ENCODE measurements at places on chromosomes 4 and X.

DNA sequence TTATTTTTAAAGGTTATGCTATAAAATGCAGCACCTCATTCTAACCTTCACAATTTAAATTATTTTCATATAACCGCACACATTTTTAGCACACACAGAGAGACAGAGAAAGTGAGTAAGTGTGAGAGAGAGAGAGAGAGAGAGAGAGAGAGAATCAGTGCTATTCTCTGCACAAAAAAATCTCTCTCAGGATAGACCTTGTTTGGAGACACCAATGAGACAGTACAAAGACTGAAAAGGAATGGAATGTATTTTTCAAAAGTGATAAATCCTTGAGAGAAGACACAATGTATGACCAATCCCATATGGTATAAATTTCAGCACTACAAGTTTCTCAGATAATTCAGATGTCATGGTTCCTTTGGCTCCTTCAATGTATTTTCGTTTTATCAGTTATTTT is 132.1 kb upstream of the PCDH18 start:
- H3K27ac ChIP-seq: no peak overlapping the region
- no peak for DNase-seq
- no peaks in the 10 kb centered on the region for H3K27me3 ChIP-seq
- no peak overlapping the region for H3K4me3 ChIP-seq
- H3K36me3 ChIP-seq: no peaks in the 10 kb centered on the region

DNA sequence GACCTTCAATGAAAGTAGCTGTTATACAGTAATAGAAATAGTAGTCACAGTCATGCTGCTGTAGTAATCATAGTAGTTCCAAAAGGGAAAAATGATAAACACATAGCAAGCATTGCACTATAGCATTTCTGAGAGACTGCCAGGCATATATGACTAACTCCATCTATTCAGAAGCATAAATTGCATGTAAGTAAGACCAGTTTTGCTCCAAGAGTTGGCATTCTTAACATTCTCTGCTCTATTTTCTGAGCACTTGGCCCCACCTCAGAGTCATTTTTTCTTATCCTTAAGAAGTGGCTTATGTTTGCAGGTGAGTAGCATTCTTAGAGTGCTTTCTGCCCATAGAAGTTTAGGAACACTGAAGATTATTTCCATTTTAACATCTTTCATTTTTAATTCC is 490.3 kb upstream of the TECRL start:
- H3K27ac ChIP-seq: no peak overlapping the region
- no peak overlapping the region for H3K4me3 ChIP-seq
- H3K27me3 ChIP-seq: no peaks in the 10 kb centered on the region

GRCh38 chrX:19347916-19348315 is 4.2 kb downstream of the PDHA1 start:
- no peaks in the 10 kb centered on the region for H3K36me3 ChIP-seq

DNA sequence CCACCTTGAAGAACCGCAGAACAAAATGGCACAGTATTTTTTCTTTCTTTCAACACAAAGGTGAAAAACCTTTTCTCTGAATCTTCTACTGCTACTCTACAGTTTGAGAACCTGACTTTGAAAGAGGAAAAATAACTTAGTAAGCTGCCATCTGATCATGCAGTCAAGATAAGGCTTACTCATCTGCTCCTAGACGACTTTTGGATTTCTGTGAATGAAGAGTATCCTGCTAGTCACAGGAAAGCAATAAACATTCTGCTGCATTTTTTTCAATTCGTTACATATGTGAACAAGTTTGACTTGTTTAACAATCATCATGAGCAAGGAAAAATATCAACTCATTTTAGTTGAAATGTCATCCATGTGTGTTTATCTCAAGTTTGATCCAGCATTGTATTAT is 25.2 kb downstream of the TIGD2 start:
- H3K27me3 ChIP-seq: no peaks in the 10 kb centered on the region
- H3K27ac ChIP-seq: no peak overlapping the region
- H3K36me3 ChIP-seq: no peaks in the 10 kb centered on the region
- no peak overlapping the region for H3K4me3 ChIP-seq

- no peaks in the 10 kb centered on the region for H3K27me3 ChIP-seq
- H3K36me3 ChIP-seq: no peaks in the 10 kb centered on the region
- DNase-seq: no peak
- H3K27ac ChIP-seq: no peak overlapping the region
Observed at GRCh38 chr4:83080561-83080960, 34.0 kb downstream of the PLAC8 start.

- H3K36me3 ChIP-seq: no peaks in the 10 kb centered on the region
- DNase-seq: no peak
- H3K4me1 ChIP-seq: no peaks in the 10 kb centered on the region
- no peaks in the 10 kb centered on the region for H3K27me3 ChIP-seq
- no peak overlapping the region for H3K4me3 ChIP-seq
Observed at GRCh38 chr4:89604951-89605350, 232.0 kb downstream of the SNCA start.

GRCh38 chrX:65643531-65644052 is 23.9 kb upstream of the MSN start:
- H3K27ac ChIP-seq: no peak overlapping the region
- no peaks in the 10 kb centered on the region for H3K27me3 ChIP-seq
- H3K4me3 ChIP-seq: no peak overlapping the region

GRCh38 chr4:94976371-94977011 is 218.7 kb downstream of the BMPR1B start:
- DNase-seq: no peak
- peak overlapping the region; percentile 72 for H3K27ac ChIP-seq
- H3K27me3 ChIP-seq: no peaks in the 10 kb centered on the region
- peaks cover 13% of the 10 kb centered on the region for H3K4me1 ChIP-seq
- no peaks in the 10 kb centered on the region for H3K36me3 ChIP-seq

All from MM.1S (cell line).